ENCODE measurements at places on chromosomes 3 and 15.
A peak's percentile ranks its signal among the peaks of the same experiment; 100 is the strongest.

GRCh38 chr3:66592016-66592761 is 91.4 kb upstream of the LRIG1 start:
- DNase-seq, result no peak

DNA sequence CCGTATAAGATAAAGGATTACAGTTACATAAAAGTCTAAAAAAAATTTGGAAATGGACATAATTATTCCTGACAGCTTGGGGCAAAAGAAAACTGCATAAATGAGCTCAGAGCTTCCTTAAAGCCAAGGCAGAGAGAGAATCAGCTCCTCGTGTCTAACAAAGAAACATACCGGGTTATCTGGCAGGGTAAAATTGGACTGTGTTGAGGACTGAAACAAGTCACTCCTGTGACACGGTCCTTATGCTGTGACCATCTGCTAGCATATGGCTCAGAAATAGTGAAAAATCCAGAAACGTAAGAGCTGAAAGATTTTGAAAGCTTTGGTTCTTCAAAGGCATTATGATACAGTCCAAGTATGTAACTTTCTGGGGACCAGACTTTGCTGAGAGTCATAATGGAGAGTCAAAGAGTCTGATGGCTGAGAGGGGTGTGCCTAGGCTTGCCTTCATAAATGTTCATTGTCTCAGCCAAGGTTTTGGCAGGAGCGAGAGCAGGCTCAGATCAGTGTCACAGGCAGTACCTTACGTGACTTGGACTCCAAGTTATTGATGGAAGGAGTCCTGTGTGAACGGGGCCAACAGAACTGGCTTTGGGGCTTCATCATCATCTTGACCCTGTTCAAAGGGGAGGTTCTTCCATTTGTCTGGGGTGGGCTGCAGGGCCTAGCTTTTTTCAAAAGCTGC is 12.5 kb downstream of the MAP6D1 start:
- no peak for DNase-seq

DNA sequence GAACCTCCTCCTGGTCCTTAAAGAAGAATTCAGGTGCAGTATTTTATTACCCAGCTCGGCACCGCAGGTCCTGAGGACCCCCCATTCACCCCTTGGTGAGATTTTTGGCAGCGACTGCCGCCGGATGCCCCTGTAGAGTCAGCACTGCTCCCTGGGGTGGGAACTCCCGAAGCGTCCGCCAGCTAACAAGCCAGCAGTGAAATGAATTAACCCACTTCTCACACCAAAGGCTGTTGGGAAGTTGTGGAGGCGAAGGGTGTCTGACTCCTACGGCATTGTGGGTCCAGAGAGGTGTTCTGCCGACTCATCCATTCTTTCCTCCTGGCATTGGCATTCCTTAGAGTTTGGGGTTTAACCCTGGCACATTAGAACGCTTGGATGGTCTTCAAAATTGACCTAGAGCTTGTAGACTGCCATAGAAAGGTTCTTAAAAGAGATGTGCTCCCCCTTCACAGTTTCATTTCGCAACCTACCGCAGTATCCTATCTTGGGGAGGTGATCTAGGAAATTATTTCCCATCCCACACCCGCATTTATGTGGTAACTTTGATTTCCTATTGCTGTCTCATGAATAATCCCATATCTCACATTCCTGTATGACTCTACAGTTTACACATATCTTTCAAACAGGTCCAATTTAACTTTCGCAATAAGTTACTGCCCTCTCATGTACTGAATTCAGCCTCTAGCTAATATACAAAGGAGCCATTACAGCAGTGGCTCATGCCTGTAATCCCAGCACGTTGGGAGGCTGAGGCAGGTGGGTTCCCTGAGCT is 879 bp upstream of the EIF5A2 start:
- DNase-seq, result no peak

DNA sequence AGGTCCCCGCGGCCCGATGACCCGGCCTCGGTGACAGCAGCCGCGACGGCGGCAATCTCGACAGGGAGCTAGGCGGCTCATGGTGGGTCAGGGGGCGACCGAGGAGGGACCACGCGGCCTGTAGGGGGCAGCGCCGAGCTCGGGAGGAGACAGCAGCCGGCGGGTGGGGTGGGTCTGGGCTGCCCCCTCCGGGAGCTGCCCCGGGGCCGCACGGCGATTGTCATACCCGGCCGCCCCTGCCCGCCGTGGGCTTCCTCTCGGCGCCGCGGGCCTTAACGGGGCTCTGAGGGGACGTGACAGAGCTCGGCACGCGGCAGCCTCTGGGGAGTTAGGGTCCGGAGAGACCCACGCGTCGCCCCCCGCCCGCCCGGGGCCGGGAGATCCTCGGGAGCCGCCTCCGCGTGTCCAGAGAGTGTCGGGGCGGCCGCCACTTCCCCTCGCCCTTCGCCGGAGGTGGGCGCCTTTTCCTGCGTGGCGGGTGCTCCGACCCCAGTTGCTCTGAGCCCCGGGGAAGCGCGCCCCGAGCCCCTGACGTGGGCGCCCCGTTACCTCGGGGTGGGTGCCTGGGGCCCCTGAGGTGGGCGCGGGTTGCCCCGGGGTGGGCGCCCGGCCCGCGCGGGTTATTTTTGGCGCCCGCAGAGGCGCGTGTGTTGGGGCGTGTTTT is 539 bp upstream of the PLCL2 start:
- peak; percentile 47 for DNase-seq

- DNase-seq, result no peak
Measured at GRCh38 chr3:32614956-32615355, 44.3 kb upstream of the DYNC1LI1 start.

GRCh38 chr15:71400294-71400693 is 285.0 kb downstream of the THSD4 start:
- no peak for DNase-seq

- DNase-seq, result no peak
Measured at GRCh38 chr3:74633021-74633420, 18.6 kb upstream of the CNTN3 start.

- no peak for DNase-seq
Measured at GRCh38 chr15:92033723-92034122, 180.2 kb downstream of the SLCO3A1 start.

Measured in dorsolateral prefrontal cortex (tissue), 122 donors.